CD8-positive, alpha-beta memory T cell (primary cell): ENCODE measurements at places on chromosomes 5 and 9.

DNA sequence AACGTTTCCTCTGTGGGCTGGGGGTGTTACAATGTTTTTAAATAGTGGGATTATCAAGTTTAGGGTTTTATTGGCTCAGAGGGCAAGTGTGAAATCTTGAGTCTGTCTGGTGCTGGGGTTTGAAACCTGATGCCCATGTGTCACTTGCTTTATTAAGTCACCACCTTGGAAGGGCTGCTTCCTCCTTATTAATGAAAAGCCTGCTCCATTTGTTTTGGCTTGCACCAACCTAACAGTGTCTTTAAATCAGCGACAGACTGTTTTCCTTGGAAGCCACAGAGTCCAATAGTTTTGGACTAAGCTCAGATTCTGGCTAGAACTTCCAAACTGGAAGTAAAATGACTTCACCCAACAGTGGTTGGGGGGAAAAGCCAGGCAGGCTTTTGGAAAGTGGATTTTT is 10.7 kb upstream of the PALM2AKAP2 start:
- no peak for DNase-seq

- no peak for DNase-seq
Measured at GRCh38 chr9:106878934-106879333, 16.0 kb downstream of the ZNF462 start.

DNA sequence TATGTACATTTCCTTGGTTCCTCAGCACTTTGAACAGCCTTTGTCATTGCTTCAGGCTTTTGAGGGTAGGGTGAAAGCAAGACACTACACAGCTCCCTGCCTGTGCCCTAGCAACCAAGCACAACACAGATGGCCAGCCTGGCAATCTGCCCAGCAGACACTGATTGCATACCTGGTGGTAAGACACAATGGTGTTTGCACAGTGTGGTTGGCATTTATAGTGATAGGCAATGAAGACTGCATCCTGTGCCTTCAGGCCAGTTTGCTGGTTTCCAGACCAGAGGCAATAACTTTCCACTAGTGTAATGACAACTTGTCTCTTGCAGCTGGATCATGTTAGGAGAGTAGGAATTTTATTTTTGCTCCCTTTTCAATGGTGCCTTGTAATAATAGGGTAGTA is 144.5 kb upstream of the TNC start:
- no peak for DNase-seq

DNA sequence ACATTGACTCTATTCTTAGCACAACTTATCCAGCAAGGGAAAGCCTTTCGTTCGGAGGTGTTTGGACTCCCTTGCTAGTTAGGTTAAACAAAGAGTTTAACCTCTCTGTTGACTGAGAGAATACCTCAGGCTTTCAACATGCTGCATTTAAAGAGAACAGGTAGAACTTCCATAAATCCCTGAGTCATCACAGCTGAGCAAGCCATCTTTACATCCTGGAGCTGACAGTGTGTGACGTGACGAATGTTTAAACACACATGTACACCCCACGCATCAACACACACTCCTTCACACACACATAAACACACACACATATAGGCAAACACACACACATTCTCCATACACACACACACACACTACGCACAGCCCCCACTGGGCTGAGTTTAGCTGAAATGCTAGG is 152.8 kb downstream of the ADAMTS12 start:
- DNase-seq = no peak

DNA sequence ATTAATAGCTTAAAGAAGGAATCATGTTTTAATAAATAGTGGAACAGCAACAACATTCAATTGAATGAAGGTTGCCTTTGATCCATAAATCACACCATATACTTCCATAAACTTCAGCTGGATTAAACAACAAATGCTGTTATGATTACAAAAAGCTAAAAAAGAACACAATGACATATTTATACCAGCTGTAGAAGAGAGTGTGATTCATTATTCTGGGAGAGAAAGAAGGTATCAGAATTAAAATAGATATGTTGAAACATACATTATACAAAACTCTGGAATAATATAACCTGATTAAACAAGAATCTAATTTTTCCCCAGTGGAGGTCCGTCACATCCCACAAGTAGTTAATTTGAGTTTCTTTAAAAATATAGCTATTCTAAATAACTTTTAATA is 7.5 kb upstream of the RECK start:
- DNase-seq = no peak

GRCh38 chr9:35203528-35203927 is 41.7 kb downstream of the UNC13B start:
- no peak for DNase-seq

- no peak for DNase-seq
Measured at GRCh38 chr9:110802416-110803035, 133.9 kb downstream of the MUSK start.
